ENCODE measurements at places on chromosomes 13 and 19.

- DNase-seq, result no peak
Observed at GRCh38 chr13:36712770-36713169, 39.0 kb downstream of the SERTM1 start.

- DNase-seq, result no peak
Observed at GRCh38 chr19:54158812-54159351, 639 bp downstream of the LENG1 start.

DNA sequence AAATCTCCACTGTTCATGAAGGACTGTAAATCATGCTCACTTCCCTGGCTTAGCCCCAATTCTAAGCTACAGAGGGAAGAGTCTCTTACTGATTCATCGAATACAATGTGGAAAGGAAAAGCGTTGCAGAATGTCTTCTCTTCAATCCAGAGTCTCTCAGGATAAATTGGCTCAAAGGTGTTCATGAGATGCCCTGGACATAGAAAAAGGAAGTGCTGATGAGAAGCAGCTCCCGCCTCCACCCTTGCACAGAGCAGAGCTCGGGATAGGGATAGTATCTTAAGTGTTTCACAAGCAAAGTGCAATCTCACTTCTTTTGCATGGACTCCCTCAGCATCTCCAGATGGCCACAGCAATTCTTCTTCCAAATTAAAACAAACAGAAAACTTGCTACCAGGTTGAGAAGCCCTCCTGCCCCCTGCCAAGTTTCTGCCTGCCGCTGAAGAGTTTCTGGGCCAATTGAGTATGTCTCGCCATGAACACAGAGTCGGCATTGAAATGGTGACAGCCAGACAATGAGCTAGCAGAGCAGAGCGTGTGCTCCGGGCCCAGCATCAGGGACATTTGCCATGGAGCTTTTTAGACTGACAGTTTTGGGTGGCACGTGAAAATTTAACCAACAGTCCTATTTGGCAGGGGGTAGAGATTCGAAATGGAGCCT lies 85.7 kb downstream of the C13orf42 start:
- no peak for DNase-seq

DNA sequence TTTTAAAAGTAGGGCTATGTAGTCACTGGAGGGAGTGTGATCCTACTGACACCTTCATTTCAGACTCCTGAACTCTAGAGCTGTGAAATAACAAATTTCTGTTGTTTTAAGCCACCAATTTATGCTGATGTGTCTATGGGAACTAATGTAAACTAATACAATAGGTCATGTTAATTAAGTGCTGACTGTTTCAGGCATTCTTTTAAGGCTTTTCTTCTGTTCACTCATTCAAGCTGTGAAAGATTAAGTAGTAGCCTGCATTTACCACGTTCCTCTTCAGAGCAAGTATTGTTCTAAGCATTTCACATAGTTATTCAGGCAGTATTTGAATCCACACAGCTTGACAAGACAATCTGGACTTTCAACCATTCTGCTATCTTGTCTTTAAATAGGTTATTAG lies 1135.0 kb downstream of the SLITRK1 start:
- DNase-seq, result no peak

- no peak for DNase-seq
Observed at GRCh38 chr13:51636349-51636890, 52.2 kb downstream of the WDFY2 start.

DNA sequence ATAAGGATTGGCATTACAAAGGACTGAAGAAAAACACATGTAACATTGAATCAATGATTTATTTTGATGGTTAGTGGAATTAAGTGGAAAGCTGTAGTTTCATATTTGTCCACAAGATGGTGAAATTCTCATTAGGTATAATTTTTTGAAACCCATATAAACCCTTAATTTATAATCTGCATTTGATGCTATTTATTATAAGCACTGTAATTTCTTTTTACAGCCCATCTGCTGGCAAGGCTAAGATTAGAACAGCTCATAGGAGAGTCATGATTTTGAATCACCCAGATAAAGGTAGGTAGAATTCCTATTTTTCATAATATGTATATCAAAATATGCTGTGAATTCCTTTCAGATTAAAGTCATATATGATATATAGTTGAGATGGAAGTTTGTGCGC lies 62.2 kb downstream of the DNAJC15 start:
- DNase-seq, result no peak

DNA sequence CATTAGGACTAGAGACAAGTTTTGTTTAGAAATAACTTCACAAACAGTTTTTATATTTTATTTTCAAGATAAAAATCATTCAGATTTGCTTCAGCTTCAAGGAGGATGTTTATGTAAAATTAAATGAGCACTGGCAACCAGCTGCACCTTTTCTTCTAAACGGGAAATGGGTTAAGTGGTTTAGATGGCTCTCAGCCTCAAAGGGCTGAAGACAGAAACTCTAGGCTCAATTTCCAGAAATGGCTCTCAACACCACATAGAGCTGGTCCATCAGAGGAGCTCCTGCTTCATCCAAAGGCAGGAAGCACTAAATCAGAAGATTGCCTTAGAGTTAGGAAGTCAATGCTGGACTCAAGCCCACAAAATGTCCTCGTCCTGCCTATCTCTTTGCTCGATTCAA lies 74.7 kb downstream of the ZNF429 start:
- DNase-seq, result no peak

DNA sequence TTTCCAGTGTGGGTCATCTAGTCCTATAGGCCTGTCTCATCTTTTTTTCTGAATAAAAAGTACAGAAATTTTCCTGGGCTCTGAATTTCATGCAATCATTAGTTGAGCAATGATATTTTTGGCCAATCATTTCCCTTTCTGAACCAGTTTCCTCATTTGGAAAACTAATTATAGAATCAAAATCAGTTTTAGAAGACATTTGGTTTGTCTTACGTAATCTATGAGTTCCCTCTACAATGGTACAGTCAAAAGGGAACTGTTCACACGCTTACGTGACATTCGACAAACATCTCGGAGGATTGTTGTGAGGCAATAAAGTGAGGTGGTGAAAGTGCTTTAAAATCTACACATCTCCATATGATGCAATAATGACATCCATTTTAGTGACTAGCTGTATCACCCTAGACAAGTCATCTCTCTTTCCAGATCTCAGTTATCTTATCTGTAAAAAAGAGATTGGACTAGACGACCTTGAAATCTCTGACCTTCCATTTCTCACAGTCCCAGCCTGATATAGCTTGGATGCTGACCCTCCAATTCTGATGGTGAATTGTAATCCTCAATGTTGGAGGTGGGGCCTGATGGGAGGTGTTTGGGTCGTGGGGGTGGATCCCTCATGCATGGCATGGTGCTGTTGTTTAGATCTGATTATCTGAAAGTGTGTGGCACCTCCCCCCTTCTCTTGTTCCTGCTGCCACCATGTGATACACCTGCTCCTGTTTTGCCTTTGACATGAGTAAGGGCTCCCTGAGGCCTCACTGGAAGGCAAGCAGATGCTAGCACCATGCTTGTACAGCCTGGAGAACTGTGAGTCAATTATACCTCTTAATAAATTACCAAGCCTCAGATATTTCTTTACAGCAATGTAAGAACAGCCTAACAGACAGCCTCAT lies 26.7 kb downstream of the FLT1 start:
- DNase-seq, result no peak

DNA sequence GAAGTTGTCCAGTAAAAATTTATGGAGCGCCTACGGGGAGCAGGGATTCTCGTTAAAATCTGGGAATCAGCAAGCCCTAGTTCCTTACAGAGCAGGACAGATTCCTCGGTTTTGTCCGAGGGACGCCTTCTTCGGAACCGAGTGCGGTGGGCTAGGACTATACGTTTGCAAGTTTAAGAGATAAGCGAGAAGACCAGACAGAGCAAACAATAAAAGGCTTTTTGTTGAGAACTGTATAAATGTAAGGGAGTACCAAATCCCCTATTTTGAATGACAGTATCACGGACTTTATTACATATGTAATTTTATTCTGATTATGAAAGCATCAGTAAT lies 971 bp upstream of the ANKRD10 start:
- DNase-seq, result no peak

GRCh38 chr19:38686530-38686888 lies 39.1 kb downstream of the ACTN4 start:
- DNase-seq, result no peak

- DNase-seq, result no peak
Observed at GRCh38 chr19:57583104-57583520, 833 bp upstream of the ZIK1 start.

Data from thyroid gland (tissue), 4 donors.